Common myeloid progenitor, CD34-positive (primary cell): ENCODE measurements at places on chromosomes 2 and 18.
A peak's percentile ranks its signal among the peaks of the same experiment; 100 is the strongest.

DNA sequence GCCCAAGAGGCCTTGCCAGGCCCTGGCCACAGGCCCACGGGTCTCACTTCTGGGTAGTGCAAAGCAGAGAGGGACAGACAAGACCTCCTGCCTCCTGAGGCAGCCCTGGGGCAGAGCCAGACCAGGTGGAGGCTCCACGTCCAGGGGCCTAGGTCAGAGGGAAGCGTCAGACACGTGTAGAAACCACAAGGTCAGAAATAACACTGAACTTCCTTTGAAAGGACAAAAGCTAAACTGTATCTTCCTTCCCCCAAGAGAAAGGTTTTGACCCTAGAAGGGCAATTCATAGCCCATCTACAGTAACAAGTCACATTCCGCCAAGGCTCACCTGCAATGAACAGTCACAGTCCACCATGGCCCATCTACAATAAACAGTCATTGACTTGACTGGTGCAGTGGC is 17.9 kb downstream of the SDC1 start:
- DNase-seq: no peak

- no peak for DNase-seq
These were observed 277.2 kb upstream of the HS6ST1 start for GRCh38 chr2:128595763-128596395.

DNA sequence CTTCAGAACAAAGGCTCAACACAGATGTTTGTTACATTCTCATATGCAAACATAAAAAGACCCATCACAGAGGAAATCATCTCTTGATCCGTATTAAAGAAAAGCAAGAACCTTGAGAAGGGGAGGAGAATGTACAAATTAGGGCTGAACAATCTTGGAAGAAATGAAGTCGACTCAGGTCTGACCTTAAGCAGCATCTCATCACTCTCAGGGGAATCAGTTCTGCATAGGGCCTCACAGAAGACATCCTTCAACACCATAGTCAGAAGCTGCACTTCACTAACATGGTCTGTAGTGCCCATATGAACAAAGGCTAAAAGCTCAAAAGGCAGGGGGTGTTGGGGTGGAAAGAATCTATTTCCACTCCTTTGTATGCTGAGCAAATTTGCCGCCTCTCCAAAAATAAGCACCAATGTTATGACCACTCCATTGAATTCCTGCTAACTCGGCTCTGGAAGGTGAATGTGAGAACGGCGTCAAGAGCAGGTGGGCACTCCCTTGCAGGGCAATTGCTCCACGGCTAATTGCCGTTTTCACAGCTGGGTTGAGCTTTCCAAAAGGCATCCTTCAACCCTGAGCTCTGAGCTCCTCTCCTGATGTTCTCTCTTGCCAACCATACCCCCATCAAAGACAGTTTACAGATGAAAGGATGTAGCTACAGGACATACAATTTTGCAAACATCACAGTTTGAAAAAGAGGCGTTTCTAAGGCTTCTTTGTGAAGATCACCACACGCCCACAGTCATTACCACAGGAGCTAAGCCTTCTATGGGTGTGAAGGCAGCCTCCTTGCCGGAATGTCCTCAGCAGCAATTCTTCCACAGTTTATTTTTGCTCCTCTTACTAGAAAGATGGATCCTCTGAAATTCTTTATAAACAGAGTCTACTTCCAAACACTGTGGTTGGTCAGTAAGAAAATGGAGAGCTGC is 10.0 kb downstream of the KLF7 start:
- no peak for DNase-seq

- peak; percentile 23 for DNase-seq
These were observed 207.1 kb upstream of the SLC8A1 start for GRCh38 chr2:40658941-40659340.

- no peak for DNase-seq
These were observed 22.2 kb downstream of the BIN1 start for GRCh38 chr2:127084611-127085316.

DNA sequence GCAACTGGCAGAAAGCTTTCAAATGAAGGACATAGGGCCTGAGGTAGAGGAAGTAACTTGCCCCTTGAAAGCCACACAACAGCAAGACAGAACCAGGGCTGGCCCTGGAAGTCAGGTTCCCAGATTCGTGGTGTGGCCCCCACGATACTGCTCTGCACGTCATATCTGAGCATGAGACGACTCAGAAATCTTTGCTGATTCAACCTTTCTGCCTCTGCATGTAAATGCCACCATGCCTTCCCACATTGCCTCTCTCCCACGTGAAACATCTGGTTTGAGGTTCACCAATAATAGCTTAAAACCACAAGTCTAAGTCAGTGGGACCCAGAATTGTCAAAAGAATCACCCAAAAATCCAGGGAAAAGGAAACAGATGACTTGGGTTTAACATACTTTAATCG is 214.0 kb upstream of the TRIB2 start:
- peak; percentile 27 for DNase-seq

- DNase-seq: no peak
These were observed 21.6 kb upstream of the TEX51 start for GRCh38 chr2:126877041-126877440.

DNA sequence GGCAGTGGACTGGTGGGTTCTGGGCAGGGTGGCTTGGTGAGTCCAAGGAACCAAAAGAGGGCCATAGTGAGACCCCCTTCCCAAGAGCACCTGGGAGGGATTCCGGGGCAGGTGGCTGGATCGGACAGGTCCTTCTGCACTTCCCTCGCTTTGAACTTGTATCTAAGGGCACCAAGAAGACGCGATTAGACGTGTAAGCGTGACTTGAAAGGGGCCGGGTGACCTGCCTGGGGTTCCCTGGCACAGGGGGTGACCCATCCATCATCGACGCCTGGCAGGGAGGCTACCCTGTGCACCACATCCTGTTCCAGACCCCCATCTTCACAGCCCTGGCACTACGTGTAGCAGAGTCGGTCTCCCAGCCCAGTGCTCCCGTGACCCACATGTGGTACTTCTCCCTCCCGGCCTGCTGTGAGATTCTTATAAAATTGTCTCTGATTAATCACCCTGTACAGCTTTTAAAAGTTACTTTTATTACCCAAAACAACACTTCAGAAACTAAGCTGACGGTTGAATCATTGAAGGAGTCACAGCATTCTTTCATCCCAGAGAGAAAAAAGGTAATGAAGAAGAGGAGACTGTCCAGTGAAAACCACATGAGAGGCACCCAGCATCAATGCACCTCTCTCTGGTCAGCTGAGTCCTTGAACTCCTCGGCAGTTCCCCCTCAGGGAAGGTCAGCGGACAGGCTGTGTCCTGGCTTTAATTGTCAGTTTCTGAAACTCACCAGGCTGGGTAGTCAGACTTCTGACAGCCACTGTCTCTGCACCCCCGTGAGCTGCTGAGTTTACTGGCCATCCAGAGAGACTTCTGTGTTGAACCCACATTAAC is 13.0 kb downstream of the SH3BP4 start:
- DNase-seq: no peak

GRCh38 chr2:11624893-11625292 is 45.1 kb downstream of the NTSR2 start:
- no peak for DNase-seq

GRCh38 chr2:140117386-140117785 is 1337.2 kb upstream of the NXPH2 start:
- no peak for DNase-seq

DNA sequence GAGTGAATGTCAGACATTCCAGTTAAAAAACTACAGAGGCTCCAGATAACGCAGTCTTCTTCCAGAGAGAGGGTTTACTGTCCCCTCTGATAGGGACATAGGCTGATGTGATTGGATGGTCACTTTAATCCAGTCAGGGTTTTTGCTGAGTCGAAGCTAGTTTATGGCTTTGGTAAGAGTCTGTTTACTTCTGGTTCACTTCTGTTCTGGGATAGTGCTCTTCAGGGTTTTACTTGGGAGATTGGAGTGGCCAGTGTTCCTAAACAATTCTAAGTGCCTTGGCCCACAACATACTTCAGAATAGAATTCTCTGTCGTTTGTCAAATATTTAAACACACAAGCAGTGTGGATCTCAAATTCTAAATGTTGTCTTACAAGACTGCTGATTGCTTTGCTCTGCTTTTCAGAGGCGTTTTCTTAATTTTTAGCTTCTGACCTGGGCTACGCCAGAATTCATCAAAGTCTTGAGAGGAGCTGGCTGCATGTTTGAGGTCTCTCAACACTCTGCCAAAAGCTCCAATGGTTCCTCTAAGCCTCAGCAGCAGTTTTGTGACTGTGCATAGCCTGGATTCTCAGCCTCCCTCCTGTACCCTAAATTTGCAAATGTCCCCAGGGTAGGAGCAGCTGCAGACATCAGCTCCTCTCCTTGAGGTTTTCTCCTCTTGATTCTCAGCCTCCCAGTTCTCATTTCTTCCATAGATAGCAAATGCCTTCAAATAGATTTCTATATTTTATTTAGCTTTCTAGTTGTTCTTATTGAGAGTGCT is 105.8 kb downstream of the BABAM2 start:
- no peak for DNase-seq

GRCh38 chr2:196808083-196808665 is 981 bp downstream of the C2orf66 start:
- DNase-seq: no peak
